Foreskin melanocyte (primary cell): ENCODE measurements at places on chromosomes 6 and 20.

- DNase-seq: no peak
These were observed 554.8 kb upstream of the CDH4 start for GRCh38 chr20:60697252-60697651.

DNA sequence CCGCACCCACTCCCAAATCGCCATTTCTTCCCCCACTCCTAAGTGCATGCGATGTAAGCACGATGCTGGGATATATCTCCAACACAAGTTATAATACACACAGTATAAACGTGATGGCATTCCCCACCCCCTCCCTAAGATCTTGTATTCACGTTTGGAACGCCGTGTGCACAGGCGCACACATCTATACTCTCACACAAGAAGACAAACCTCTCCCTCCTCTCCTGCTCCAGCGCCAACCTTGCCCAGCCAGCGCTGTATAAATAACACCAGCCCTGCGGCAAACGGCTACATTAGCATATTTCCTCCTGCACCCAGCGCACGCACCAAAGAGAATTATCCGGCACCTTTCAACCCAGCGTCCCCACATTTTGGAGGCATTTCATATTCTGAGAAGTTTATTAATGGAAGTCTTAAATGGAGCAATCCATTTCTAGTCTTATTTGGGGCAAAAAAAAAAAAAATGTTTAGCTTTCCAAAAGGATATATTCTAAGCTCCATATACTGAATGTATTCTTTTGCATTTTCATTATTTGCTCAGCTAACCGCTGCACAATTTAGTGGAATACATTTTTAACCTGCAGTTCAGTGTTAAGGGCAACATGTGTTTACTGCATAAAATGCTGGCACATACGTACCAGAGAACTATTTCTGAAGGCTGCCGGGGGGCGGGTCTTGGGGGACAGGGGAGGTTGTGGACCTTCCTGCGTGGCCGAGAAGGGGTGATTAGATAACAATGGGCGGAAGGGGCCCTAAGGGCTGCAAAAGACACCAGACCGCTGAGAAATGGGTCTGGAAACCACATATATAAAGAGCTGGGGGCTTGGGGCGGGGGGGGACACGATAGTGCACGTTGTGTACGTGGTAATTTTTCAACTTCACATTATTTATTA is 1.1 kb upstream of the SLC22A23 start:
- DNase-seq: peak; percentile 8

DNA sequence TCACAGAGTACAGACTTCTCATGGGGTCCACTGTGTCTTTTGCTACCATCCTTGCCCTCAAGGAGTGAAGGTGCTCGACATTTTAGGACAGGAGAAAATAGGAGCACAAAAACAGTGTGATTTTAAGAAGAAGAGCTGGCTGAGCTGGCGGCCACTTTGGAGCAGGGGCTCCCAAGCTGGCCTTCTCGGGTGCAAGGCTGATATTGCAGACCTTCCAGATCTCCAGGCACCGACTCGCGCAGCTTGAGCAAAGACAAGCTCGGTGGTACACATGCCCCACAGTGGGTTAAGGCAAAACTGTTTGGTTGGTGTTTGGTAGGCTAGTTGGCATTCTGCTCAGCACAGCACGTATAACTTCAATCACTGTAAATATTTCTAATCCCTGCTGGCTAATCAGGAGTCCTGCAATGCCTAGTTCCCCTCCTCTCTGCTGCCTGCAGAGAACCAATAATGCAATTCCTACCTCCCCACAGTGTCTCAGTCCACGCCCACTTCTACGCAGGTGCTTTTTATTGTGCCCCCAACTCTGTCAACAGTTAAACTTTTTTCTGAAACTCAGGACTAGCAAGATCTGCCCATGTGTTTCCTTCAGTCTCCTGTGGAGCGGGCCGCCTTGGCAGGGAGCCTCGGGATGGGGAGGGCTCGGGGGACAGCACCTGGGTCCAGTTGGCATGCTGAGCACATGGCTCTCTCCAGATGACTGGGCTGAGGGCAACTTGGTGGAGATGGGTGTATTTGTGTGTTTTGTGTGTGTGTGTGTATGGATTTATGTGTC is 12.7 kb upstream of the SMOC2 start:
- DNase-seq: no peak

DNA sequence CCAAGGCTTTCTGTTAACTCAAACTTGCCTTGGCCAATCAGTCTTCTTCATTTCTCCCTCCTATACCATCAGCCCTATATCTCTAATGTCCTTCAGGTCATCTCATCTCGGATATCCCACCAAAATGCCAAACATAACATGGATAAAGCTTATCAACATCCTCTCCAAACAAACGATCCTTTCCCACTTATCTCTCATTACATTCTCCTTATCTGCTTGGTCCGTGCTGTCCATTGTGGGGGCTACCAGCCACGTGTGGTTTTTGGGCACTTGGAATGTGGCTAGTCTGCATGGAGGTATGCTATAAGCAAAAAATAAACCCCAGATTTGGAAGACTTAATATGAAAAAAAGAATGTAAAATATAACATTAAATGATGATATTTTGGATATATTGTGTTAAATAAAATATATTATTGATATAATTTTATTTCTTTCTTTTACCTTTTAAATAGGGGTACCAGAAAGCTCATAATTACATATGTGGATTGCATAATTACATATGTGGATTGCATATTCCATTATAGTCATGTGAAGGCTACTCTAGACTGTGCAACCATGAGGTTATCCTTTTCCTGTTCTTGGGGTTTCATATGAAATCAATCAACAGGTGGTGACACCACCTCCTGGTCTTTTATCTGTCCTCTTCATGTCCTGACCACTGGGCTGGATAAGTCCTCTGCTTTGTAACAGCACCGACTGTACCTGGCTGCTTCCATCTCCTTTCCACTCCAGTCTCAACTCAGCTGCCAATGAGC is 123.0 kb downstream of the CD83 start:
- DNase-seq: no peak

- no peak for DNase-seq
These were observed 394.5 kb downstream of the PLCB1 start for GRCh38 chr20:8526610-8527009.

DNA sequence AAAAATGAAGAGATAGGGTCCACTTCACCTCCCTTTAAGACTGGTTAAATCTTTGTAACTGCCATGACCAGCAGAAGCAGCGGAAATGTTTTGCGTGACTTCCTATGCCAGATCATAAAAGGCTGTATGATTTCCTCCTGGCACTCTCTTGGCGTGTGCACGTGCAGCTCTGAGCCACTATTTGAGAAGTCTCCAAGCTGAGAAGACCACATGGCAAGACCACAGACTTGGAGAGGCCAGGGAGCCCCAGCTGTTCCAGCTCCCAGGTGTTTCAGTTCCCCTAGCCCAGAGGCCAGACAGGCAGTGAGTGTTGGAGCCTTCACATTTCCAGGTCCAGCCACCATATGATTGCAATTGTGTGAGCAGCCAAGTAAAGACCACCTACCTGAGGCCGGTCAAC is 259.3 kb upstream of the RIN2 start:
- no peak for DNase-seq

DNA sequence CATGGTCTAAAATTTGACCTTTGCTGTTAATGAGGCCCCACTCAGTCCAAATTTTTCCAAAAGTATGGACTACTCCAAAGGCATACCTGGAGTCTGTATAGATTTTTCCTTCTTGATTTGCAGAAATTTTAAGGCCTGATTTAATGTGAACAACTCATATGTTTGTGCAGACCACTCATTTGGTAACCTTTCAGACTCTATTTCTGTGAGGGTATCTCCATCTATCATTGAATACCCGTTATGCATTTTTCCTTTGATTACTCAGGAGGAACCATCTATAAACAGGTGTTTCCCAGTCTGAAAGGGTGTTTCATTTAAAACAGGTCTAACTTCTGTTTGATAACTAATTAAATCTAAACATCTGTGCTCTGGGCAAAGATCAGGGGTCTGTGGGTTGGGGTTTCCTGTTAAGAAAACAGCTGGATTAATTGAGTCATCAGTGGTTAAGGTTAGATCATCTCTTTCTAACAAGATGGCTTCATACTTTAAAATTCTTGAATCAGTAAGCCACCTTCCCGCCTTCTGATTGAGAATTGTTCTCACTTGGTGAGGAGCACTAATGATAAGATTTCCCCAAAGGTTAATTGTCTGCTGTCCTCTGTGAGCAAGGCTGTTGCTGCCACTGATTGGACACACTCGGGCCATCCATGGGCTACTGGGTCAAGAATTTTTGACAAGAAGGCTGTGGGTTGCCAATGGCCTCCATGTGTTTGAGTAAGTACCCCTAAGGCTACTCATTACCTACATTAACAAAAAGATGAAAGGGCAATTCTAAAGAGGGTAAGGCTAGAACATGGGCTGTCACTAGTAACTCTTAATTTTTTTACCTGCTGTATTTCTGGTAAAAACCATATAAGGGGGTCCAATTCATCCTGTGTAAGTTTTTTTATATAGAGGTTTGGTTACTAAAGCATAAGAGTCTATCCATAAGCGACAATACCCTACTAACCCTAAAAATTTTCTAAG is 24.1 kb downstream of the HLA-B start:
- DNase-seq: no peak

GRCh38 chr20:37777988-37778659 is 84.3 kb downstream of the CTNNBL1 start:
- DNase-seq: no peak

DNA sequence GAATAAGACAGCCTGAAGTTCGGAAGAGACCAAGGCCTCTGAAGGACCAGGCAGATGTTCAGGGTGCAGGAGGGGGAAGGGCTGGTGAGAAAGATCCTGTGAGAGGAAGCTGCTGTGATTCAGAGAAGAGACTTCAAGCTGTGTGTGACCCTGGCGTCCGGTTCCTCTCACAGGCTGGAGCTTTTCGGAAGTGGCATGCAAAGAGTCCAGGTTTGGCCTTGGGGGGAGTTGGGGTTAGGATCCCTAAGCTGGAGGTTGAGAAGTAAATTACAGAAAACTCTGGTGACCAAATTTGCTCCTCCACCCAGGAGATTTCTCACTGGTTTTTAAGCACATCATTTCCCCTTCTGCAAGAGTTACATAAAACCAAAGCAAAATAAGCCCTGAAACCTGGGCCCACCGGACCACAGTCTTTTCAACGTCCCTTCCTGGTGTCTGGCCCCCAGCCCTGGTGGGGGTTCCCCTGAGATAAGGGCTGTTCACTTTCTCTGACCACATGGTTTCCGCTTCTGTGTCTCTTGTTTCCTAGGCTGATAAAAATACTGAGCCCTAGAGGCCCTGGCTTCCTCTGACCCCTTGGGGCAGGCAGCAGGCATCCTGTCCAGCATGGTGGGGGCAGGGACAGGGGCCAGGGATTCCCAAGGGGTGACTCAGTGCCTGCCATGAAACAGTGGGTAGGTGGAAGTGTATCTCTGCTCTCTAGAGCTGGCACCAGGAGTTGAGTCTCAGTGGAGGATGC is 12.0 kb upstream of the LTA start:
- DNase-seq: no peak

GRCh38 chr6:118305081-118305480 is 243.0 kb upstream of the PLN start:
- DNase-seq: no peak

- no peak for DNase-seq
These were observed 26.2 kb downstream of the ZKSCAN8 start for GRCh38 chr6:28167926-28168325.

DNA sequence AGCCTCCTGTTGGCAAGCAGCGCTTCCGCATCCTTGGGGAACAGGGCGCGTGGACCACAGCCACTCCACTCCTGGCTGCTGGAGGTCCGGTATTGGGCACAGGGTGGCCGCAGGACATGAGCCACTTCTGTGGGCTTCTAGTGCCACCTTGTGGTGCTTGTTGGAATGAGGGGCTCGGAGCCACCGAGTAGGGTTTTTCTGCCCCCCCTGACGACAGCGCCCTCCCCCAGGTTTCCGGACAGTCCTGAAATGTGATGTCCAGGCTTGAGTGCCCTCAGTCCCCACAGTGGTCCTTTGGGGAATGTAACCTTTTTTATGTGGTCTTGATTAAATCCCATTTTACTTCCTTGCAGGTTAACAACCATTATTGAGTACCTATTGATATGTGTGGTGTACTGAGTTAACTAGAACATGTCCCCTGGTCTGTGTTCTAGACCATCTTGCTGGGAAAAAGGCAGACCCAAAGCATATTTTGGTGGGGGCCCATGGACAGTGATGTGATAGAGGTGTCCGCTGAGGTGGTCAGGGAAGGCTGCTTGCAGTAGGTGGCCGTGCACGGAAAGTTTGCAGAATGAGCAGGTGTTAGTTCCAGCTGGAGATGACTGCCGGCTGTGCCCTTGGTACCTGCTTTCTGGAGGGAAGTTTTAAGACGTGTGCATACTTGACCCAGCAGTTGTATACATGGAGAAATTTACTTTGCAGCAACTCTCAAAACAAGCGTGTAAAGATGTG is 70.0 kb downstream of the PTPN1 start:
- no peak for DNase-seq

DNA sequence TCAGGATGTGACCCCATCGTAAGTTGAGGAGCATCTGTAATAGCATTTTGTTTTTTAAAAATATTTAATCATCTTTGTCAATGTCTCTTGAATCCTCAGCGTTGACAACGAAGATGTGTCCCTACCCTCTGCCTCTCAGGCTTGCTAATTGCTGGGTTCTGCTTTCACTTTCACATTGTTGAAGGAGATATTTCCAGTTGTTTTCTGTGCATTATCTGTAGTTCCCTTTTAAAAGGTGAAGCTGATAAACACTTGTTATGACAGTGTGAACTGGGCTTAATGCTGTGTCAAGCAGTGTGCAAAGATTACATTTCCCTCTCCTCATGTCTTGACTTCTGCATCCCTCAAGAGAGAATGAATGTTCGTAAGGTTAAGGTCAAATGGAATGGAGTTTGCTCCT is 54.9 kb downstream of the CSE1L start:
- no peak for DNase-seq

GRCh38 chr6:112311950-112312547 is 35.1 kb upstream of the RFPL4B start:
- DNase-seq: no peak

DNA sequence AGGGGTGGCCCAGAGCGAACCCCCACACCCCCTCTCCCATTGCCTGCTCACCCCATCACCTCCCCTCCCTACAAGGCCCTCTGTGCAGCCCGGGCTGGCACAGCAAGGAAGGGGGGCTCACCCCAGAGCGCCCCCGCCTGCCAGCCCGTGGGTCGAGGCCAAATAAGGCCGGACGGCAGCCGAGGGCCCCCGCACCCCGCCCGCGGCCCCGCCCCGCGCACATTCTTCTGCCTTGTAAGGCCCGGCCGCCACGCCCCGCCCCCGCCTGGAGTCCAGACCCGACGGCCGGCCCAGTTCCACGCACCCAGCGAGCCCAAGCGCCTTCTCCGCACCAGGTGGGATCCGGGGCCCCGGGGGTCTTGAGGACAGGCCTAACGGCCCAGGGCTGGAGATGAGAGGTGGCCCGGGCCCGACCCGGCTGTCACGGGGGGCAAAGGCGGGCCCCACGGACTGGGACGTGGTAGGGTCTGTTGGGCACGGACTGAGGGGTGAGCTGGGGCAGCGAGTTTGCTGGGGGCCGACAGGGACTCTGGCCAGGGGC is at the start of gene MYL9:
MYL9 (plus strand) TSS at position 293 of the 541 bp plus-strand sequence. CDS start 3,366 bp downstream, outside the sequence.
- DNase-seq: peak; percentile 11
